ENCODE measurements at places on chromosomes 3 and 15.

DNA sequence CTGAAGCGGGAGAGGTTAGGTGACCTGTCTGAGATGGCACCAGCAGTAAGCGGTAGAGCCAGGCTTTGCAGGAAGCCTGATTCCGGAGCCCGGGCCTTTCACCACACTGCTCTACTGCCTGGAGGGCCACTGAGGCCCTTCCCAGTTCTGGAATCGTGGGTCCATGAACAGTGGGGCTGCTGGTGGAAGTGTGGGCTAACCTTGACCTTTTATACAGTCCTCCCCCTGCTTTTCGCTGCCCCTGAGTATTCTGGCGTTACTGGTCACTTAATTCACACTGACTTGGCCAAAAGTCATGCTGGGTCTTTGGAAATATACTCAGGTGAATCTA lies 2.6 kb upstream of the ABTB1 start:
- DNase-seq, result no peak

DNA sequence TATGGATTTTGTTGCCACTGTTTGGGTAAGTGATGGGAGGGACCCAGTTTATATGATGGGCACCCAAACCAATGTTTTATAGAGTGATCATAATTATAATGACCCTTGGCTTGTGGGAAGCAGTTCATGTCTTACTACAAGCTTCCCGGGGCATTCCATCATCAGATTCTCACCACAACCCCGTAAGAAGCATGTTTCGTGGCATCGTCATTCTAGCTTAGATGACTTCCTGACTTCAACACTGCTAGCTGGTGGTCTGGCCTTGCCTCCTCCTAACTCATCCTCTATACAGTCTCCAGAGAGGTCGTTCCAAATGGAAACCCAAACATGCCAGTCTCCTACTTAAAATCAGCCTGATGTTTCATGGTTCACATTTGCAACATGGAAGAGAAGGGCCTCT lies 226.9 kb downstream of the ADAMTS9 start:
- peak; percentile 69 for DNase-seq

- DNase-seq, result peak; percentile 25
Observed at GRCh38 chr3:12393894-12394293, 90.4 kb upstream of the TSEN2 start.

DNA sequence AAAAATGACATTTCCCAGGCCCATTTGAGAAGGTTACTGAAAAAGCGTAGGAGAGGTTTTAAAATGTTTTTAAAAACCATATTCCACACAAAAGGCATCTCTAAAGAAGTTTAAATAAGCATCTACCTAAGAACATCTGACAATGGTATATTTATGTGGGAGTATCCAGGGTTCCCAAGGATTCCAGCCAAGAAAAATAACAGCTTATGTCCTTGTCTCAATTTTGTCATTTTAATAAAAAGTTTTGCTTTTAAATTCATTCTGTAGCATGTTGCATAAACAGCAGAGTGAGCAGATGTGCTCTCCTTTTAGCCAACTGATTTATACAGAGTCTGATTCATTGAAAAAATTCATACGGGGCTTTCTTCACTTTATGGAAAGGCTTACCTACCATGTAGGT lies 129.9 kb downstream of the LRRC3B start:
- DNase-seq, result no peak

GRCh38 chr3:153282355-153282754 lies 120.3 kb downstream of the RAP2B start:
- DNase-seq, result no peak

- peak; percentile 80 for DNase-seq
Observed at GRCh38 chr15:58441376-58442070, 9.7 kb downstream of the LIPC start.

All from AG20443 (cell line).